ENCODE measurements at places on chromosomes 3 and 15.

DNA sequence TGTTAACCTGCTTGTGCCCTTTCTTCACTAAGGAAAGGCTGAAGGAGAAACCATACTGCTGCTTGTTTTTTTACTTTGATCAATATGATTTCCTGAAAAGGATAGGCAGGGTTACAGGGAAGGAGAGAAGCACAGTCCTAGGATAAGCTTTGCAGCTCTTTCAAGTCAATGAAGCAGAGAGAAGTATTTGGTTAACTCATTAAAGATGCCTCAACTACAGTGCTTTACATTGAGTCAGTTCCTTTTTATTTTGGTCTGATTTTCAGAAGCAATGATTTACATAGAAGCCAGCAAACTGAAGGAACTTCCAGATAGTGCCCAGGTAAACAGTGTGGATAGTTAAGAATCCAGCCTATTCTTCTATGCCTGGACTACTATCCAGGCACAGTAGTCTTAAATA is 64.8 kb downstream of the ARIH1 start:
- DNase-seq = no peak

DNA sequence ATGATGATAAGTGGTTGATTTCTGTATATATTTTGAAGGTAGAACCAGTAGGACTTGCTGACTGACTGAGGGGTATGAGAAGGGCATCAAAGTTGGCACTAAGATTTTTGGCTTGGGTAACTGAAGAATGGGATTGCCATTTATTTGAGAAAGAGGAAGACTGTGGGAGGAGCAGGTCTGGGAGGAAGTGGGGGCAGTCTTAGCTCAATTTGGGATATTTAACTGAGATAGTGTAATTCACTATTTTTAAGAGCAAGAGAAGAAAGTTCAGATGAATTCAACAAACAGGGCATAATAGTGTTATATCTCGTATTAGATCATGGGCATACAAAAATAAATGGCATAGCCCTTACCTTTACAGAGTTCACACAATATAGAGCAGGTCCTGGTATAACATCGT is 1.7 kb downstream of the BUB1B start:
- DNase-seq = no peak

- DNase-seq = no peak
These were observed 37.1 kb upstream of the SLC4A7 start for GRCh38 chr3:27521179-27521871.

DNA sequence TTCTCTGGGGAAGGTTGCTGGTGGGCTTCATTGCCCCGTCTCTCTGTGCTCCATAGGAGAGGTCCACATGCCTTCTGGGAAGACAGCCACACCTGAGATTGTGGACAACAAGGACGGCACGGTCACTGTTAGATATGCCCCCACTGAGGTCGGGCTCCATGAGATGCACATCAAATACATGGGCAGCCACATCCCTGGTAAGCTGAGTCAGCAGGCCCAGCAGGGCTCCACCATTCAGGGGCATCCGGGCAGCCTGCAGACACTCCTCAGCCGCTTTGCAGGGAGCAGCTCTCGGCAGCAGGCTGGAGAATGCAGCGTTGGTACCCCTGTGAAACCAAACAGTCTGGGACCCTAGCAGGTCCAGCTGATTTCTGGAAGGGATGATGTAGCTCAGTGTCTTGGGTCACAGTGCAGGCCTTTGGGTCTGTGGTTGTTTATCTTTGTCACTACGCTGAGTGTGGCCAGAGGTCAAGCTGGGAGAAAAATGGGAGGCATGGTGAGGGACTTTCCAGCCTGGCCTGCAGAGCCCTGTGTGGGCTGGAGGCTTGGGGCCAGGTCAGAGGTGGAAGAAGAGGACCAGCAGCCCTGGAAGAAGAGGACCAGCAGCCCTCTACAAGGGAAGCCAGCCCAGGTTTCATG is 67.2 kb downstream of the DNASE1L3 start:
- DNase-seq = no peak

DNA sequence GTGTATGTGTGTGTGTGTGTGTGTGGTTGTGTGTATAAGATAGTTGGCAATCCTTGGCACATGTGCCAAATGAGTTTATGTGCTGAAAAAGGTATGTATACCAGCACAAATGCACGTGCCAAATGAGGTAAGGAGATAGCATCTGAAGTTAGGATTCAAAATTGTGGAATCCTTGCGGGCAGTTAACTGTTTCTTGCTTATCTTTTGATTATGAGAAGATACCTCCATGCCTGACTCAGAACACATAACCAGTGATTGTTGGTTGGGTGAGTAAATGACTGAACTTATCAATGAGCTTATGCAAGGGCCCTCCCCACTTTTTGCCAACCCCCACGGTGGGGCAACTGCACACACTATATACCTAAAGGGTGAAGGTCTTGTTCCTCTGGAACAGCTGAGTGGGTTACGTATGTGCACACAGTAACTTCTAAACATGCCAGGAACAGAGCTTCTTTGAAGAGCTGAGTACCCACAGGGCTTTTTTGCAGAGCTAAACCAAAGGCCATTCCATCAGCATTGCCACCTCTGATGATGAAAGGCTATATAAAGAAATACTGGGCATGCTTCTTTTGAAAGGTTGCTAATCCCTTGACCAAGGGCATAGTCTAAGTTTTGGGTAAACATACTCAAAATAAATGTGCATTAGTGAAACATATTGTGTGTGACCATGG is 60.1 kb downstream of the MEIS2 start:
- DNase-seq = no peak

GRCh38 chr3:126452213-126452612 is 23.5 kb downstream of the ZXDC start:
- no peak for DNase-seq

- DNase-seq = no peak
These were observed 58.4 kb upstream of the LRTM1 start for GRCh38 chr3:54986294-54986693.

GRCh38 chr15:71549697-71550096 is 260.7 kb upstream of the NR2E3 start:
- no peak for DNase-seq

GRCh38 chr3:46846624-46847542 is 16.4 kb downstream of the MYL3 start:
- no peak for DNase-seq

DNA sequence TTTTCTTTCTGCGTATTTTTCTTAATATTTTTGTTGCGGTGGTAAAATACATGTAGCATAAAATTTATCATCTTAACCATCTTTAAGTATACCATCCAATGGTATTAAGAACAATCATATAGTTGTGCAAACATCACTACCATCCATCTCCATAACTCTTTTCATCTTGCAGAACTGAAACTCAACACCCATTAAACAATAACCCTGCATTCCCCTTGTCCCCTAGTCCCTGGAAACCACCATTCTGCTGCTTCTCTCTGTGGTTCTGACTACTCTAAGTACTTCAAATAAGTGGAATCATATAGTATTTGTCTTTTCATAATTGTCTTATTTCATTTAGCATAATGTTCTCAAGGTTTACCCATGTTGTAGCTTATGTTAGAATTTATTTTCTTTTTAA is 67.3 kb upstream of the EOMES start:
- no peak for DNase-seq

GRCh38 chr3:100195375-100195774 is 65.4 kb upstream of the TBC1D23 start:
- no peak for DNase-seq

GRCh38 chr3:187291001-187291511 is 481 bp downstream of the MASP1 start:
- no peak for DNase-seq

DNA sequence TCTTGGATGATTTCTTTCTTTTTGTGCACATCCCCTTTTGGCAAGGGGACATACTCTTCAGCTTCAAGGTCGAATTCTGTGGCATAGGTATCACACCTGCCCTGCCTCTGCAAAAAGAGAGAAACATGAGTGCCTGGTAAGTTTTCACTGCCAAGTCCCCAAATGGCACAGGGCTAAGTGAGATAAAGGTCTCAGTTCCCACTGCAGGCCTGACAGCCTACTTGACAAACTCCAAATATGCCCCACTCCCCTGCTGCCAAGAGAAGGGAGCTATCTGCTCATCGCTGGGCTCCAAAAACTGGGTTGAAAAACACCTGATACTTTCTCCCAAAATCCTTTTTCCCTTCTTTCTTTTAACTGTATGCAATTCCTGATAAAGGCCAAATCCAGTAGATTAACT is 23.0 kb downstream of the RUVBL1 start:
- DNase-seq = no peak

GRCh38 chr3:12752102-12752501 is 7.0 kb downstream of the TMEM40 start:
- no peak for DNase-seq

GRCh38 chr15:101444807-101445508 is 44.5 kb downstream of the PCSK6 start:
- no peak for DNase-seq

DNA sequence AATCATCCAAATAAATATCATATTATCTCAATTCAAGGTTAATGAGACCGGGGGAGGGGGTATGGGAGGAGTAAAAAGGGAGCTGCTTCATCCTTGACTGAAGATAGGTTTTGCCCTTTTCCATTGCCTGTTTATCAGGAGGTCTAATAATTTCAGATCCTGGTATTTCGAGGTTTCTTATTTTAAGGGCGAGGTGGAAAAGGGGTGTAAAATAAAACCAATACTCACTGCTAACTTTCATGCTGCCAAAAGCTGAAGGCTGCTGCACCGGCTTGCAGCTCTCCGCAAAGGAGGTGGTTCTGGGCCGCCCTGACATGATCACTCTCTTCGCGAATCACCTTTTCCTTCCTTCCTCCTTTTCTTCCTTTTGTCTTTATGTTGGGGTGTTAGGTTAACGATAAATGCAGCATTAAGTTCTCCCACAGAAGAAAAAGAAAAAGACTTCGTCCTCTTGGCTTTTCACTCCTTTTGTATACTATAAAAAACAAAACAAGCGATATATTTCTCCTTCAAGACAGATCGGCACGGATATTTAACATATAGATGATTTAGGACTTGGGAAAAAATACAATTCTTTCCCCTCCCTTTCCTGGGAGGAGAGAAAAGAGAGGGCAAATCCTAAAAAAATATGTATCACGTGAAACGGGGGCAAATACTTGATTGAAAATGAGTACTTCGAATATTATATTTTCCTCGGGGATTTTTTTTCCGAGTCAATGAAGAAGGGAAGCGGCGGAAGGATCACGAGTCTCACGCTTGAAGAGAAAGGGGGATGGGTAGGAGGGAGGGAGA is 932 bp downstream of the GSK3B start:
- DNase-seq = no peak

Measured in stimulated activated CD8-positive, alpha-beta memory T cell treated with anti-CD3 and anti-CD28 coated beads, Interleukin-4, amount 100 ng/mL, for 24 hours (primary cell).